ENCODE measurements at places on chromosomes 12 and 14.

GRCh38 chr12:34347367-34347766 is 325.1 kb downstream of the ALG10 start:
- DNase-seq = no peak

GRCh38 chr12:89547101-89547500 is 21.3 kb upstream of the POC1B start:
- no peak for DNase-seq

DNA sequence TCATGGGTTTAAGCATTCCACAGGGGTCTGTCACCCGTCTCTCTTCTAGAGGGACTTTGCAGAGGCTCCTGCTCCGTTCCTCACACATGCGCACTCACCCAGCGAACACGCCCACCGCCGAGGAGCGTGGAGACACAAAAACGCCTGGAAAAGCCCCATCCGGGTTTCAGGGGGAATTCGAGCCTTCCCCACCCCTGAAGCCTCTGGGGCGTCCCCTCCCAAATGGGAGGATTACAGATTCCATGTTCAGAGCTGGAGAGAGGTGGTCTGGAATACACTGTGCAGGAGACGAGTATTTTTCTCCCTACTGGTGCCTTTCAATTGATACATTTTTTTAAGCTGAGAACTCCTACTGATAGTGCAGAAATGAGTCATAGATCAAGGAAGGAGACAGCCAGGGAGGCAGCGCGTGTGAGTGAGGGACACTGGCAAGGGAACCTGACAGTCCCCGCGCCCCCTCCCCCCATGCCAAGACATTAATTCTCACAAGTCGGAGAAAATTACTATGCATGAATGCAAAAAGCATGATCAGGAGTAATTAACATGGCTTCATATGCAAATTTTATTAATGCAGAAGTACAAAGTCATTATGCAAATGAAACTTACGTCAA is 36.9 kb downstream of the BCL11B start:
- no peak for DNase-seq

GRCh38 chr14:59463787-59464485 is 1.2 kb downstream of the GPR135 start:
- DNase-seq = no peak

DNA sequence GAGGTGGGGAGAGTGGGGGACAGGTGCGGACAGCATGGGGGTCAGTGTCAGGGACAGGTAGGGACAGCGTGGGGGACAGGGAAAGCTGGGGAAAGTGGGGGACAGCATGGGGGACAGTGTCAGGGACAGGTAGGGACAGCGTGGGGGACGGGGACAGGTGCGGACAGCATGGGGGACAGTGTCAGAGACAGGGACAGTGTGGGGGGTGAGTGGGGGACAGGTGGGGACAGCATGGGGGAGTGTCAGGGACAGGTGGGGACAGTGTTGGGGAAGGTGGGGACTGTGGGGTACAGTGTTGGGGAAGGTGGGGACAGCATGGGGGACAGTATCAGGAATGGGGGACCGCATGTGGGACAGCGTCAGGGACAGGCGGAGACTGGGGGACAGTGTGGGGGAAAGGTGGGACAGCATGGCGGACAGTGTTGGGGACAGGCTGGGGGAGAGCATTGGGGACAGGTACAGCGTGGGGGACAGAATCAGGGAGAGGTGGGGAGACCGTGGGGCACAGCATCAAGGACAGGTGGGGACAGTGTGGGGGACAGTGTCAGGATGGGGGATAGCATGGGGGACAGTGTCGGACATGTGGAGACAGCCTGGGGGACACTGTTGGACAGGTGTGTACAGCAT is 96.1 kb downstream of the TMEM121 start:
- DNase-seq = no peak

DNA sequence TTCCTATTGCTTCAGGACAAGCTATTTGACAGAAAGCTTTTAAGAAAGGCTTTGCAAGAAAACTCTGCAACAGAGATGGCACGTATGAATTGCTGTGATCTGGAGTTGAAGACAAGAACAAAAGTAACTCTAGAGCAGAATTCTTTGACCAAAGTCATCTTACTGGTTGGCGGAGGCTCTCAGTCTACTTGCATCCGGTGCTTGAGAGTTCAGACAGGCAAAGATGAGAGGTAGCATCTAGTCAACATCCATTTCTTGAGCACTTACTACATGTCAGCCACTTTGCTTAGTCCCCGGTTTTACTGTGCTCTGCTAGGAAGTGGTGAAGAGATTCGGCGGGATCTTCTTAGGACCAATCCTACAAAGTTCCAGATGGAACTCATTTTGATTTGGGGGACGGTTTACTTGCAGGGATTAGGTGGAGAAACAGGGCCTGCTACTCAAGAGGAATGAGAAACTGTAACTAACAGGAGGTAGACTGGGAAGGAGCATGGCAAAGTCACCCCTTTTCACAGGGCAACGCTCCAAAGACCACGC is 404 bp upstream of the CCDC91 start:
- DNase-seq = peak; percentile 30

DNA sequence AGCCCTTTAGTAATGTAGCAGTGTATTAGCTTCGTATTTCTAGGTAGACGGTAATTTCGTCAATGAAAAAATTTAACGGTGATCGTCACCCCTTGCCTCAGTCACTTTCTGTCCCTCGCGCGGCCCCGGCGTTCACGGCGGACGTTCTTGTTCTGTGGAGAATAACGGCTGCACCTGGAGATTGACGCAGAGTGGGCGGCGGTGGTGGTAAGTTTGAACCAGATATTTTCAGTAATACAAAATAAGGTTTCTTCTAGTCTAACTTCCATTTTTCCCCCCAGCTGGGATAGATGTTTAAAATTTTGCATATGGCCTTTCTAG is 341 bp downstream of the ZNF10 start:
- DNase-seq = no peak

DNA sequence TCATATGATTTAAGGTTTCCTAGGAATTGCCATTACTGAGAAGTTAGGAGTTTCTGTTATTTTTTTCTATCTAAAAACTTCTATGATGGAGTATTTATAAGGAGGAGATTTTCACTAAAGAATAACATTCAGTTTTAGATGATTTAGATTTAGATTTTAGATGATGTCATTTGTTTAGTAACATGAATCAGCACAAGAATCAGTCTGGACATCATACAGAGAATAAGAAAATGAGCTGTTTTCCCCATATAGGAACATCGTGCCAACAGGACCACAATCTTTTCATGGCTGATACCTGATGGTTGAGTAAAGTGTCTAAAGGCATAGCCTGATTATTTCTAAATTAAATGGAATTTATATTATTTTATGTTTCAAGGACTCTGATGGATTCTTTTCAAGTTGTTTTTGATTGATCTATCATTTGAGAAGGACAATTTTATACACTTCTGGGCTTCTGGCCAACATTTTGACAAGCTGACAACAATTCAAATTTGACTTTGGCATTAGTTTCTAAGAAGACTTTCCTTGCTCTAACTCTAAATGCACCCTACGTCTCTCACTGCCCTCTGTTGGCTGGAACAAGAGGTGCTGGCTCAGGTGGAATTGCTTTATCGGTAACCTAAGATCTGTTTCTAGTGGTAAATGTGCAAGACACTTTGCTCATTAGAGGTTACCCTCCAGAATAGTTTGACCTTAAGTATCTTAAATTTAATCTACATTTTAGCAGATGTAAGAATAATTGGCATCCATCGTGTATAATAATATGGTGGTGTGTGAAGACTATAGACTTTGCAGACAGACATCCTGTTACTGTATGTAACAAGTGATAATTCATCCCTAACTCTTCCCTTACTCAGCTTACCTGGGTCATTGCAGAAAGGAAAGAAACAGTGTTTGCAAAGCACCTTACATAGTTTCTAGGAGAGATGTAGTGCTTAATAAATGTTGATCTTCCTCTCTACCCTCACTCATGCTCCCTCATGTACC is 42.8 kb upstream of the CPSF6 start:
- DNase-seq = peak; percentile 15

DNA sequence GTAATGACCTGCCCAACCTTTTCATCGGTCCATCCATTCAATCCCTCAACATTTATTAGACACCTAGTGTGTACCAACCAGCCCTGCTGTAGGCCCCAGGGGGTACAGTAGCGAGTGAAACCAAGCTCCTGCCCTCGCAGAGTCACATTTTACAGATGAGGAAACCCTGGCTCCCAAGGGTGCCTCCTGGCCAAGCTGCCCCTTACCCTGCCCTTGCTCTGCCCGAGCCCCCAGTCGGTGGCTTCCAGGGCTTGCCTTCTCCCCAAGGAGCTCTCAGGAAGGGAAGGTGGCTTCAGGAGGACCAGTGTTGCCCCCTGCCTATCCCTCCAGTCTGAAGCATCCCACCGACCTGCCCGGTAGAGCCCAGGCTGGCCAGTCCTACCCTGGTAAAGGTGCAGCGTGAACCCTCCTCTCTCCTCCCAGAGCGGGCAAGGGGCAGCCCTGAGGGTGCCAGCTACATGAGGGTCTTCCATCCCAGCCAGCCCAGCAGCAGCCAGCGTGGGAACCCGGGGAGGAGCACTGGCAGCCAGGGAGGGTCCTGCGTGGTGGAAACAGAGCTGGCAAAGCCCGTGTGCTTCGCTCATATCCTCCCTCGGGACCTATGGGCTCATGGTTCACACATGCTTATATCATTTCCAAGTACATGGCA is 670 bp upstream of the BEGAIN start:
- DNase-seq = no peak

DNA sequence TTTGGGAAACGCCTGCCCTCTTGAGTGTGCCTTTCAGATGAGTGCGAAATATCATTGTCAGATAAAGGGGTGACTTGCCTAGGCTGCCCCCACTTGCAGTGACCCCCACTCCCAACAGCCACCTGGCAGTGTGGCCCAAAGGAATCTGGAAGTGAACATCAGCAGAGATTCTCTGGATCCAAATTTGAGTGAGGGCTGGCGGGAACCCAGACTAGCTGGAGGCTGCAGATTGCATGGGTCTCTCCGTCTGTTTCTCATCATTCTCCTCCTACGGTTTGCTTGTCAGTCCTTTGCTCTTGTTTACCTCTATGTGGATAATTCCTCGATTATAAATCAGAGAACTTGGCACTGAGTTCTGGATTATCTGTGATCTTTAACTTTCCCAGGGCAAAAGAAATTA is 280.8 kb downstream of the ZFP36L1 start:
- DNase-seq = no peak

DNA sequence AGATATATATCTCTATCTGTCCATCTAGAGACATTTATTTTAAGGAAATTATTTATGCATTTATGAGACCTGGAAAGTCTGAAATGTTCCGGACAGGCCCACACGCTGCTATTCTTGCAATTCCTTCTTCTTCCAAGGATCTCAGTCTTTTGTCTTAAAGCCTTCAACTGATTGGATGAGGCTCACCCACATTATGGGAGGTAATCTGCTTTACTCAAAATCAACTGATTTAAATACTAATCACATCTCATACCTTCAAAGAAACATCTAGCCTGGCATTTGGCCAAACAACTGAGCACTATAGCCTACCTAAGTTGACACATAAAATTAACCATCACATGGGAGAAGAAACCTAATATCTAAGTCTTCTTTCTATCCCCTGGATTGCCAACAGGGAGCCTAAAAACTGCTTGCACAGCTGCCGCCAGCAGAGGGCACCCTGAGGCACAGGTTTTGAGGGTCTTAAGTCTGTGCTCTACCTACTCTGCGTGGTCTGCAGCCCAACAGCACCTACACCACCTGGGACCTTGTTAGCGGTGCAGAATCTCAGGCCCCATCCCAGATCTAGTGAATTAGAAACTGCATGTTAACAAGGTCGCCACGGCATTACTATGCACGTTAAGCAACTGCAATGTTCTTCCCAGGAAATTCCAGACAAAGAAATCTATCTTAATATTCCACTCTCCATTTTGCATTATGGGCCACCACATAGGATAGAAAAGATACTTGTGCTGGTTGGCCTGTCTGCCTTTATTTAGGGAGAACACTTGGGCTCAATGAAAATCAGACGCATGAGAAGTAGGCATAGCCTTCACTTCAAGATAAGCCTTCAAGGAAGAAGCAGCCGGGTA is 249.7 kb downstream of the FOXG1 start:
- DNase-seq = peak; percentile 68

GRCh38 chr14:80491650-80492049 is 280.3 kb upstream of the DIO2 start:
- DNase-seq = no peak

DNA sequence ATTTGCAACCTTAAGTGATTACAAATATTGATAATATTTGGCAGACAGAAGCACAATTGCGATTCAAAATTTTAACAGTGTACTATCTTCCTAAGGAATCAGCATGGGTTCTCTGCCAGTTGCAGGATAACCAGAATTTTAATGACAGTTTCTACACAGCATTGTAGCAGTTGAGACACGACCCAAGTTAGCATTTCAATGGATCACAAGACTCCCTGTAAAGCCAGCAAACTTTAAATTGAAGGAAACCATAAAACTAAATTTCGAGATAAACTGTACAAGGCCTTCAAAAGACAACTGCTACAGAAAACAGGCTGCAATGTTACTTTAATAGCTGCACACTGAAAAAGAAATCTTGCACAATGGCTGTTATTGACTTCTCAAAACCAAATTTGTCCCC is 154.9 kb downstream of the MED13L start:
- no peak for DNase-seq

DNA sequence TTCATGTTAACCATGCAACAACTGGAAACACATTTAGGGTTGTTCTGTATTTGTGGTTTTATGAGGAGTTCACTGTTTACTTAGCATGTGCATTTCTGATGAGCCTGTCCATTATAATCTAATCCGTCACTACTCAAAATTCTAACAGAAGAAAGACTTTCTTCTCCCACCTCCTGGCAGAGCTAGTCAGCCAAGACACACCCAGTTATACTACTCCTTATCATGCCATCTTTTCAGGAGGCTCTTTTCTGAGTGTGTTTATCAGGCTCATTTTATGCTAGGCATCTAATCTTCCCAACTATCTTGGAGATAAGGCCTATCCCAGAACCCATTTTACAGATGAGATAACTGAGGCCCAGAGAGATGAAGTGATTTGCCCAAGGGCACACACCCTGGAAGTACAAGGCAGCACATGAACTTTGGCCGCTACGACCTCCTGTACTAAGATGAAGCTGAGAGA is 10.4 kb upstream of the MED13L start:
- DNase-seq = no peak

- no peak for DNase-seq
These were observed 80.7 kb downstream of the NPAS3 start for GRCh38 chr14:33019346-33019745.

DNA sequence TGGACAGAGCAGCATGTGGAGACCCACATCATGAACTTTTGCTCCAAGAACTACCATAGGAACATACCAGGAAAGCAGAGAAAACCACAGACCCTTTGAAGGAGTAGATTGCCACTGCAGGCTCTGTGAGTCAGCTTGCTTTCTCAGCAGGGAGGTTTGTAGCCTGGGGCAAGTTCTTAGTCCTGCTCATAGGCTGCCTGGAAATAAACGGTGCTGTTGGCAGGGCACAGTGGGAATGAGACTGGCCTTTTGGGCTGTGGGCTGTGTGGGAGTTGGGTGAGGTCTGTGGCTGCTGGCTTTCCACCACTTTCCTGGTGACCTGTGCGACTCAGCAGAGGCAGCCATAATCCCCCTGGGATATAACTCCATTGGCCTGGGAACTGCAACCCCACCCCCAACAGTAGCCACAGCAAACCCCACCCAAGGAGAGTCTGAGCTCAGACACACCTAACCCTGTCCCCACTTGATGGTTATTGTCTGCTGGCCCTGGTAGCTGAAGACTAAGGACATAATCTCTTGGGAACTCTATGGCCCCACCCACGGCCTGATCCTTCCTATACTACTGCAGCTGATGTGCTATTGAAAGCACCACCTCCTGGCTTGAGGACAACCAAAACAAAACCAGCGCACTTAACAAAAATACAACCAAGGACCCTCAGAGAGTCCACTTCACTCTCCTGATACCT is 192.1 kb upstream of the GARIN6 start:
- DNase-seq = peak; percentile 95

Data from ELR (cell line).